ENCODE measurements at places on chromosomes 3 and 15.

GRCh38 chr3:114498539-114499370 is 204.9 kb downstream of the TIGIT start:
- no peak for DNase-seq

GRCh38 chr3:101117465-101117864 is 124.2 kb upstream of the ABI3BP start:
- DNase-seq = no peak

- no peak for DNase-seq
Measured at GRCh38 chr3:39317571-39318169, 11.8 kb upstream of the CCR8 start.

- no peak for DNase-seq
Measured at GRCh38 chr15:74381190-74381453, 13.7 kb upstream of the CYP11A1 start.

DNA sequence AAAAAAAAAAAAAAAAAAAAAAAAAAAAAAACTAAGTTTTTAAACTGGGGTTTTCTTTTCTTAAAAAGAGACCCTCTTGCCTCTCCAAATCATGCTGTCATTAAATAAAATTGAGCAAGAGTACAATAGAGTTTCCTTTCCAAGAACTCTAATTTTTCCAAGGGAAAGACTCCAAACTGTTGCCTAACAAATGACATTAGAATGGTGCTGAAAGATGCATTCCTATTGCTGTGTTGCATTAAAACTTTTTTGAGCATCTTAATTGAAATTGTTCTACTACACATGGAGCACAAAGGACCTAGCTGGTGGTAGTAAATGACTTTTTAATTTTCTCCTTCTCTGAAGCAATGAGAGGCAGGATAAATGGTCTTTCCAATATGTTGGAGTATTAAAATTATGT is 469.1 kb upstream of the ARHGEF26 start:
- DNase-seq = no peak

GRCh38 chr15:47553947-47554346 is 163.4 kb upstream of the SEMA6D start:
- no peak for DNase-seq

- DNase-seq = no peak
Measured at GRCh38 chr3:13085081-13085845, 12.0 kb upstream of the IQSEC1 start.

DNA sequence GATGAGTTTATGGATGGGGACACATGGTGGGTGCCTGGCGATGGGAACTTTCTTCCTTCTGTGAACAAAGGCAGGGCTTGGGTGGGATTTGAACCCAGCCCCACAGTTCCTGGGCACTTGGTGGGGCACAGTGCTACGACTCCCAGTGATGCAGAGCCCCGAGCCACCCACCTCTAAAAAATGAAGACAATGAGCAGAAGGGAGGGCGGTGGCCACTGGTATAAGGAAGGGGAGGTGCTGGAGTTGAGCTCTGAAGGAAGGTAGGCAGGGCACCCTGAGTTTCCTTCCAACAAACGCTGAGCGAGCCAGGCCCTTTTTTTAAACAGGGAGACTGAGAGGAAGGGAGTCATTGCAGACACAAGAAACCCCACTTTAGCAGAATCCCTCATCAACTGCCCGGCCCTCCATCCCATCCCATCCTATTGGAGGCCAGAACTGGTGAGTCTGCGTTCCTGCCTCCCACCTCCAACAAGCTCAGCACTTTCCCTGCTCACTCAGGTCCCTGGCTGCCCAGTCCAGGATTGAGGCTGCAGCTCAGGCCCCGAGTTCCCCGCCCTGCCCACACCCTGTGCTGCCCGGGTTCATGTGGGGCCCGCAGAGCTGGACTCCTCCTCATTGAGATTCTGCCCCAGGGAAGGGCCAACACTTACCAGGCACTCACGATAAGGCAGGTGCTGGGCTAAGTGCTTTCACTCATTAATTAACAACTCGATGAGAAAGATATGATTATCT is 57.3 kb downstream of the LINGO1 start:
- no peak for DNase-seq

- DNase-seq = no peak
Measured at GRCh38 chr3:61947456-61947855, 386.1 kb downstream of the PTPRG start.

DNA sequence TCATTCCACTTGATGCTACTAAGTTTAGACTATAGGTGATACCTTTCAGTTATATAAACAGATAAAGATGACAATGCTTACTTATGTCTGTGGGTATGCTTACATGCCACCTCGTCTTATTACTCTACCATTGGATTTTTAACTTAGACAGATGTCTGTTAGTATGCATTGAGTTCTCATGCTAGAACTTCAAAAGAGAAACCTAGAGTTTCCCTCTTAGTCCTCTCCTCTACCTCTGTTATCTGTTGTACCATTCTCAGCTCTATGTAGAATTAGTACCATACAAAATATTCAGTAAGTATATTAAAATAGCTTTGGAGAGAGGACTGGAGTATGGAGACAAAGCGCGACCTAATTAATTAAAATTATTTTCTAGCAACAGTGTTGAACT is 111.3 kb downstream of the BBX start:
- no peak for DNase-seq

- DNase-seq = no peak
Measured at GRCh38 chr3:65914032-65914739, 124.5 kb downstream of the MAGI1 start.

GRCh38 chr3:100496711-100497261 is 4.4 kb downstream of the TMEM45A start:
- DNase-seq = no peak

DNA sequence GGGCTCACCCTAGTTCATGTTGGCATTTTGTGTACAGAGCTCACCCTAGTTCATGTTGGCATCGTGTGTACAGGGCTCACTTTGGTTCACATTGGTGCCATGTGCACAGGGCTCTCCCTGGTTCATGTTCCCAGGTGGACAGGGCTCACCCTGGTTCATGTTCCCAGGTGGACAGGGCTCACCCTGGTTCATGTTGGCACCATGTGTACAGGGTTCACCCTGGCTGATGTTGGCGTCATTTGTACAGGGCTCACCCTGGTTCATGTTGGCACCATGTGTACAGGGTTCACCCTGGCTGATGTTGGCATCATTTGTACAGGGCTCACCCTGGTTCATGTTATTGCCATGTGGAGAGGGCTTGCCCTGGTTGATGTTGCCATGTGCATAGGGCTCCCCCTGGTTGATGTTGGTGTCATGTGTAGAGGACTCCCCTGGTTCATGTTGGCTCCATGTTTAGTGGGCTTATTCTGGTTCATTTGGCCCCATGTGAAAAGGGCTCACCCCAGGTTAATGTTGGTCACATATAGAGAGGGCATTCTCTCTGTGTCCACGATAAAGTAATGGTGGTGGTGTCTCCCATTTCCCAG is 31.7 kb upstream of the NR2C2 start:
- DNase-seq = no peak

DNA sequence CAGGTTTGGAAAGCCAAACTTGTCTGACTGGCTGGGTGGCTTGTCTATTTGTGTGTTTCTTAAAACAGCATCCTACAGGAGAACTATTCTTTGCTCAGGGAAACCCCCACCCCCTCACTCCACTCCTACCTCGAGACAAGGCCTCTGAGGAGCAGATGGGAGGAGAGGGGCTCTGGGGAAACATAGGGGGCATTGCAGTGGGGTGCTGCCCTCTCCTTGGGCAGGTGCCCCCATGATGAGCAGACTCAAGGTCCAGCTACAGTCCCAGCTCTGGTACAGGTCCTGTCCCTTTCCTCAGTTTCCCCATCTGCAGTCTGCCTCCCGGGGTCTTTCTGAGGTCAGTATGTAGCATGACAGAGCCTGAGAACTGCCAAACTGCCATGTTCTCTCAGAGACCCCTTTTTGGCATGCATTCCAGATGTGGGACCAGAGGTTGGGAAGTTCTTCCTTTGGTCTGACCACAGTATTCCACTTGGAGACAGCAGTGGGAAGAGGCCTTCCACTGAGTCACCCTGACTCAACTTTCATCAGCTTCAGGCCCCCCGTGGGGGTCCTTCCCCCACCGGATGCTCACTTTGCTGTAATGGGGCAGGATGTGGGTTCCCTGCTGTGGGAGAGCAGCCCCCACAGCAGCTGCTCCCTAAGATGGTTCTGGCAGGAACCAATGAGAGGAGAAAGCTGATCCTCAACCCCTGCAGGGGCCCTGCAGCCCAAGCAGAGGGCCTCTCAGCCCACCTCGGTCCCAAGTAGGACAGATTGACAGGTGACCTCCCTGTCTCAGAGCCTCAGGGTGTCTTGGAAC is 32.3 kb upstream of the CYP11A1 start:
- peak; percentile 61 for DNase-seq

GRCh38 chr3:14803101-14803980 is 15.4 kb upstream of the FGD5 start:
- peak; percentile 11 for DNase-seq

DNA sequence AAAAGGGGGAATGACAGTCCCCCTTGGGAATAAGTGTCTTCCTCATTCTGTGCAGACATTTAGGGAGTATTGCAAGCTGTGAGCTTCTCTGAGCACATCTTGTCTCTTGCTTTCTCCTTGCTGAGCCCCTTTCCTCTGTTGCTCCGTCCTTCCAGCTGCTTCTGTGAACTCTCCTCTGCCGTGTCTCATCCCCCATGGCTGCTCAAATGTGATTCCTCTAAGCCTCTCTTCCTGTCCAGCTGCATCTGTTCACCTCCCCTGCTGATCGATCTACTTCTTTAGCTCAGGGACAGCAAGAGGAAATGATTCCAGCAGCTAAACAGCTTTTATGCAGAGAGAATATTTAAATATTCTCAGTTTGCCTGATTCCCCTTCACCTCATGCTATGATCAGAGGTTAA is 328.0 kb upstream of the DNAJC19 start:
- DNase-seq = no peak

DNA sequence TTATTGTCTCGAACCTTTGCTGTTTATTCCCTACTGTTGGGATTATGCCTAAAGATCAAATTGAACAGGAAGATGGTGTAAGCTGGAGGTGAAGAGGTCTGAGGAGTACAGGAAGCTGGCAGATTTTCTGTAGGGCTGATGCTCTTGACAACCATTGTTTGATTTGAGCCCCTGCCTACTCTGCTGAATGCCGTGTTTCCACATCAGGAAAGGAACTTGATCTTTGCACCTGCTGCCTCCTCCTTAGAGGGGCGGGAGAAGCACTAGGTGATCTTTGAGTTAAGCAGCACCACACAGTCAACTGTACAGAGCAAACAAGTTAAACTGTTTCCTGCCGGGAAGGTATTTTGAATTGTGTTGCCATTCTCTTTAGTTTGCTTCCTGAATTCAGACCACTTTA is 364.6 kb upstream of the EPHA6 start:
- DNase-seq = no peak

DNA sequence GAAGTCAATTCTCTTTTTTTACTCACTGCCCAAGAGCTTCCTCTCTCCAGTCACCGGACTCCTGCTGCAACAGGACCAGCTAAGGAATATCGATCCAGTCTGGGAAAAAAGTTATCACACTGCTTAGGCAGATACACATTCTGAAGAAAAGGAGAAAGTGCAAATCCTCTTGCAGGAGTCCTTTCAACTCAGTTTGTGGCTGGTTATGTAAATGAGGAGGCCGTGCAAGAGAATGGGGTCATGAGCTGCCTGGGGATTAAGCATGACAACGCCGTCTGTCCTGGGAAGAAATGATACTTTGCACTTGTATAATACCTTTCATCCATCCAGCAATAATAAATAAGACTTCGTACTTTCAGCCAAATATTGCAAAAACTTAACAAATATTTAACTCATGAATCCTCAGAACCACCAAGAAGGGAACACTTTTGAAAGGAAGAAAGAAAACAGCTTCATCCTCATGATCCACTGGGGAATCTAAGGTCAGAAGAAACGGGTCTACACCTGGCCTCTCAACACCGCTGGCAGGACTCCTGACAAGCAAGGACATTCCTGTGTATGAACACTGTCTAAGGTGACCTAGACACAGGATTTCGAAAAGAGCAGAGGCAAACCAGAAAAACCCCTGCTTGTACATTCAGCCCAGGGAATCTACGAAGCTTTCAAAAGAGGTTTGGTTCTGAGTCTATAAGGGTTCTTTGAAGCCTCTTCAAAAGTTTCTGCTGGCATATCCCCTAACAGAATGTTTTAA is 13.1 kb upstream of the WWTR1 start:
- DNase-seq = no peak

GRCh38 chr3:105351821-105352220 is 14.9 kb upstream of the ALCAM start:
- DNase-seq = no peak

DNA sequence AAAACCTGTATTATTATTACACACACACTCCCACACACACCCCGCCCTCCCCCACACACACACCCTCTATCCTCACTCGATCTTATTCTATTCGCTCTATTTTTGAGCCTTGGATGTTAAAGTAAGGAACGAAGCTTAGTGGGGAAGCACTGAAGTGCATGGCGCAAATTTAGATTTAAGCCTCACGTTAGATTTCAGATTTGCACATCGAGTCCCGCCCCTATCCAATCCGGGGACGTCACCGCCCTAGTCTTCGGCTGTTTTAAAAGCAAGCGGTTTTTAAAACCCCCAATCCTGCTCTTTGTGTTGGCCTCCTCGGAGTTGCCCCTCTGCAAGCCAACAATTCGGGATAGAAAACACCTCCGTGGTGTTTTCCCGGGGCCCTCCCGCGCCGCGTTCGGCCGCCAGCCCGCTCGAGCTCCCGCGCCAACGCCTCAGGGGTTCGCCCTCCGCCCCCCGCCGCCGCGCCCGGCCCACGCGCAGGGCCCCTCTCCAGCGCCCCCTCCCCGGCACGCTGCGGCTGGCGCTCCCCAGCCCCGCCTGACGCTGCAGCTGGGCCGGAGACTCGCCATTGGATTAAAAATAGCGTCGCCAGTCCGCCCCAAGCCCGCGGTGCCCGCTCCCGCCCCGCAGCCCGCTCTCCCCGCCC is at the start of gene USP13:
TSS of gene USP13 (plus strand) at position 594 of the 649 bp plus-strand sequence. CDS start 186 bp downstream, outside the sequence.
- peak; percentile 16 for DNase-seq

All from GDM1 (cell line).